Stimulated activated CD8-positive, alpha-beta memory T cell treated with anti-CD3 and anti-CD28 coated beads, Interleukin-15, amount 100 ng/mL, for 24 hours (primary cell): ENCODE measurements at places on chromosomes 11 and 22.
A peak's percentile ranks its signal among the peaks of the same experiment; 100 is the strongest.

- no peak for DNase-seq
Measured at GRCh38 chr22:48980409-48980808, 847.3 kb downstream of the BRD1 start.

- DNase-seq: no peak
Measured at GRCh38 chr11:120610111-120610510, 98.6 kb downstream of the GRIK4 start.

GRCh38 chr11:102568851-102569250 lies 38.3 kb upstream of the MMP7 start:
- DNase-seq: no peak

- DNase-seq: no peak
Measured at GRCh38 chr22:45965563-45965962, 11.4 kb downstream of the WNT7B start.

- DNase-seq: no peak
Measured at GRCh38 chr11:92828556-92828955, 140.9 kb upstream of the MTNR1B start.

DNA sequence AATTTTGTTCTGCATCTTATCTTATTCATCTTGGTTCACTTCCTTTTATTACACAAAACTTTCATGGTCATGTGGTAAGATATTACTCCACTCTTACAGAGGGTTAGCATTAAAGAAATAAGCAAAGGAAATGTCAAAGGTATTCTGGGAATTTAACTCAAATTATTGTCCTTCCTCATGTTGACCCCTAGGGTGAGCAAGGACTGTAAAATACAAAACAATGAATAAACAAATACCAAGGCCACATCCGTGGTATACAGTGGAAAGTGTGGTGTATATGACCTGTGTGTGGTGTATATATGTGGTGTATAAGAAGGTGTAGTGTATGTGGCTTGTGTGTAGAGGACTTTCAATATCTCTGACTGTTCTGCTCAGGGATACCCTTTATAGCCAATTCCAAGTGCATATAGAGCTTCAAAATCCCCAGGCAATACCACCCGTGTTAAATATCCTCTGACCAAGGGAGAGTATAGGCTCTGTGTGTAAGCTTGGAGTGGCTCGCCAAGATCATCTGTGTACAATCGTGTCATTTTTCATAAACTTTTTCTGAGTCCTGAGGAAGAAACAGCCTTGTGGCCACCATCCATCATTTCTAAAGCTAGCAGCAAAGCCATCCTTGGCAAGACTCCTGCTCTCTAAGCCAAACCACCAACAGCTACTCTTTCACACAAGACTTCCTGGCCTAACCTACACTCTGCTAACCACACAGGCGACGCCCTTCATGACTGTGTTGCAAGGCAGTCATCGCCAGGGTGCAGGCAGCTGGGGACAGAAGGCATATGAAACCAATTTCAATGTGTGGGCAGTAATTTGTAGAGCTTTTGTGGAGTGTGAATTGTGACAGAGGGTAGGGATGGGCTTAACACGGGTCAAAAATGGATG lies 548.0 kb downstream of the ETS1 start:
- peak; percentile 30 for DNase-seq

GRCh38 chr22:45310331-45310976 lies 720 bp downstream of the FAM118A start:
- DNase-seq: no peak

DNA sequence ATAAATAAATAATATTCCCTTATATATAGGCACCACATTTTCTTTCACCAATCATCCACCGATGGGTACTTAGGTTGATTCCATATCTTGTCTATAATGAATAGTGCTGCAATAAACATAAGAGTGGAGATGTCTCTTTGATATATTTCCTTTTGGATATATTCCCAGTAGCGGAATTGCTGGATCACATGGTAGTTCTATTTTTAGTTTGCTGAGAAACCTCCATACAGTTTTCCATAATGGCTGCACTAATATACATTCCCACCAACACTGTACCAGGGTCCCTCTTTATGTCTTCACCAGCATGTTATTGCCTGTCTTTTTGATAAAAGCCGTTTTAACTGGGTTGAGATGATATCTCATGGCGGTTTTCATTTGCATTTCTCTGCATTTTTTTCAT lies 23.6 kb downstream of the PAMR1 start:
- no peak for DNase-seq

- DNase-seq: no peak
Measured at GRCh38 chr11:125245299-125245698, 80.7 kb downstream of the PKNOX2 start.

DNA sequence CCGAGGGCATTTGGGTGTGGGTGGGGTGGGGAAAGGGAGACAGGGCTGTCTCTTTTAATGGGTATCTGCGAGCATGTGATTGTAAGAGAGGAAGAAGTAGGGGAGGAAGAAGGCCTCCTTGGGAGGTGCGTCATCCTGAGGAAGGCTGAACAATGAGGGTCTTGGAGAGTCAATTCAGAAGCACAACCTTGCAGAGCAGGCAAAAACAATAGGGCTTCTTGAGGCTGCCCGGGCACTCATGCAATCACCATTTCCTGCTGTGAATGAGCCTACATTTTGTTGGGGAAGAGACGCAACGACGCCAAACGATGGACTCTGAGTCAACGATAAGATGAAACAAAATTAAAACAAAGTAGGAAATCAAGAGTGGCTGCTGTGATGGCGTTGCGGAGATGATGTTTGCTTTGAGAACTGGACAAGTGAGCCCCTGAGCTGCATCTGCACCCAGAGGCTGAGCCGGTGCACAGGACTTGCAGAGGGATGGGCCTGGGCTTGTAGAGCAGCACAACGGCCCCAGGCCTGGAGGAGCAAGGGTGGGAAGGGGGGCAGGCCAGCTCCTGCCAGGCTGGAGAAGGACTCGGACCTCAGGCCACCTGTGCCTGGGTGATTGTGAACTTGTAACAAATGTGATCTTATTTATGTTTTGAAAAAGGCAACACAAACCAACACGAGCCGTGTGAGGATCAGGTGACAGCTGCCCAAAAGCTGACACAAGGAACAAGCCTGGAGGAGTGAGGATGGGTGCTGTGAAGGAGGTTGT lies 92.3 kb upstream of the B3GAT1 start:
- DNase-seq: no peak

DNA sequence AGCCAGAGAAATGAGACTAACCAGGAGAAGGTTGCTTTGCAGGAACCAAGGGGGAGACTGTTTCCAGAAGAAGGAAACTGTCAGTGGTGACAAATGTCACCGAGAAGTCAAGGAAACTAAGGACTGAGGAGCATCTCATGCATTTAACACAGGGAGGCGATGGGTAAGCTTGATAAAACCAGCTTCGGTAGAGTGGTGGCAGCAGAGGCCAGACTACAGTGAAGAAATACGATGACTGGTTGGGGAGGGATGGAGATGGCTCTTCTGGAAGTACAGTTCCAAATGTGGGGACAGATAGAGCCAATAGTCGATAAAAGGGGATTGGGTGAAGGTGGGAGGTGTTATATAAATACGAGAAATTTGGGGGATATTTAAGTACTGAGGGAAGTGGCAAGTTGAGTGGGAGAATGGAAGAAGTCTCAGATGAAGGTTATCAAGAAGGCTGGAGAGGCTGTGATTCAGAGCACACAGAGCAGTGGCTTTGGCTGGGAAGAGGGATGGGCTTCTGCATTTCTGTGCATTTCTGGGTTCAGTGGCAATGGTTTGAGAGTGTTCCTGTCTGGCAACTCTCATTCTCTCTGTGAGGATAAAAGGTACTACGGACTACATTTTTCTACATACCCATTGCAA lies 29.2 kb downstream of the SC5D start:
- no peak for DNase-seq

GRCh38 chr22:31187627-31188026 lies 24.5 kb upstream of the LIMK2 start:
- no peak for DNase-seq

GRCh38 chr11:11409901-11410300 lies 56.9 kb upstream of the CSNK2A3 start:
- DNase-seq: no peak

DNA sequence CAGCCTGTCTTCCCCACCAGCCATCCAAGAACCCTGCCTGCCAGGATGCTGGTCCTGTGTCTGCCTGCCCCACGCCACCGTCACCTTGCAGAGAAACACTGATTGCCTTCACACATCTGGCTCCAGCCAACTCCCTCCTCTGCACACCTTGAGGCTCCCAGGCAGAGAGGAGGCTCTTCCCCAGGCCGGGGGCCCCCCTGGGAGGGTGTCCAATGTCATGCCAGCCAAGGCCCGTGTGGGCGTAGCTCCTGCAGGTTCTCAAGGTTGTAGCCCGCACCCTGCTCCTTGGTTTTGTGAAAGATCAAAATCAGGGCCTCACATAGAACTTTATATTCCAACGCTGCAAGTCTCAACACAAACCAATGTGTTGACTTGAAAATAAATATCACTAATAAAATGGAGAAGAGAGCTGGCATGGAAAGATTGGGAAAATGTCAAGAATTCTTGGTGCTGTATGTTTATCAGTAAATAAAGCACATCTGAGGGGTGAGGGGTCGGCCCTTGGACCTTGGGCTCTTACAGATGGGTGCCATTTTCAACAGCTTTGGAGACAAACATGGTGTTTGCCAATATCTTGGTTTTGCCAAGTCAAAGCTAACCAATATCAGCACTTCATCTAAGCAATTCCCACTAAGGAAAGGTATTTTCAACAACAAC lies 6.7 kb upstream of the PPARA start:
- no peak for DNase-seq

GRCh38 chr11:62794201-62794775 lies 2.5 kb upstream of the TMEM223 start:
- no peak for DNase-seq

DNA sequence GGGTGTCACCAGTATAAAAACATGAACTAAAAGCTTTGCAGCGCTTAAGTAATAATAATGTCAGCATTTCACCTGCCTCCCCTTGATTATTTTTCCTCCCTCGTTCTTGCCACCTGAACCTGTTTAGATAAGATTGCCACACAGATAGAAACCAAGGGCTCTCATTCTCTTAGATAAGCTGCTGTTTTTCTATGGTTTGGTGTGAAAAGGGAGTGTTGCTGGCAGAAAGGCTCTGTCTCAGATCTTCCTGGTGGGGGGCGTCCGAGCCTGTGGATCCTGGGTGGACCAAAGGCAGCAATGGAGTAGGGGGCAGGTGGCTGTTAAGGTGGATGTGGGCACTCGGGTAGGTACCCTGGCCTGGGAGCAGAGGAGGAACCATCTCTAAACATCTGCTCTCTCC lies 147.5 kb downstream of the ST3GAL4 start:
- DNase-seq: no peak

GRCh38 chr22:39967103-39967829 lies 7.1 kb downstream of the TMA7B start:
- no peak for DNase-seq

DNA sequence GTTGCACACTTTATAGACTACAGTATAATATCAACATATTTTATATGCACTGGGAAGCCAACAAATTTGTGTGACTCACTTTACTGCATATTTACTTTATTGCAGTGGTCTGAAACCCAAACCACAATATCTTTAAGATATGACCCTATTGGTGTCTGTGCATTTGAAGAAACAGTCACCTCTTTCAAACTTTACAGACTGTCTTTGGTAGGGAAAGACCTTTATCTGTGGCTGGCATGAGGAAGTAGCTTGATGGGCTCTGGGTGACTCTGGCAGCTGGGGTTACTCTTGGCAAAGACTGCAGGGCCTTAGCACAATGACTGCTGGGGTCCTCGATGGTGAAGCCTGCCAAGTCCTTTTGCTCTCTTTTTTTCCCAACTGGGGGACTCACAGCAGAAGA lies 21.3 kb upstream of the ABTB2 start:
- no peak for DNase-seq

DNA sequence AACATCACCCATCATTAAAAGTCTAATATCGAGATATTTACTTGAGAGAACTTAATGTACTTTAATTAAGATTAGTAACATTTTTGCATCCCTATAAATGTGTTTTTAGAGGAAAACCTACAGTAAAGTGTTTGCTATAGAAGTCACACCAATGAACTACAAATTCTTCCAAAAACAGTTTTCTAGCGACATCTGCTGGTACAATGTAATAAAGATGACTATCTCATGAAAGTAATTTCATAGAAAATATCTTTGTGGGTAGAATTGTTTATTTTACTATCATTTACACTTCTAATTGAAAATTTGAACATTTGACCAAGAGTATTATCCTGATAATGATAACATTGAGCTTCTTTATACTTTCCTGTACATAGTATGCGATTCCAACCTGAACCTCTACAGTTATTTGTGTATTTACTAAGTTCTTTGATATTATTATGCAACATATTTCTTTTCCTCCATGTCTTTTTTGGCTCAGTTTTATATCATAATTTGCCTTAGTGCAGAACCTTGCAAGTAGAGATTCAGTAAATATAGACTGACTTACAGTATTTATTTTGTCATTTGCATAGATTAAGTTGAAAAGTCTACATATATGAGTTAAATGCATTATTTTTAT lies 252.7 kb downstream of the TMEM135 start:
- no peak for DNase-seq

GRCh38 chr11:30585892-30586250 lies 282 bp downstream of the MPPED2 start:
- no peak for DNase-seq

GRCh38 chr11:126863294-126863997 lies 137.1 kb downstream of the KIRREL3 start:
- DNase-seq: no peak

GRCh38 chr22:27183474-27183873 lies 526.1 kb downstream of the MIAT start:
- no peak for DNase-seq

DNA sequence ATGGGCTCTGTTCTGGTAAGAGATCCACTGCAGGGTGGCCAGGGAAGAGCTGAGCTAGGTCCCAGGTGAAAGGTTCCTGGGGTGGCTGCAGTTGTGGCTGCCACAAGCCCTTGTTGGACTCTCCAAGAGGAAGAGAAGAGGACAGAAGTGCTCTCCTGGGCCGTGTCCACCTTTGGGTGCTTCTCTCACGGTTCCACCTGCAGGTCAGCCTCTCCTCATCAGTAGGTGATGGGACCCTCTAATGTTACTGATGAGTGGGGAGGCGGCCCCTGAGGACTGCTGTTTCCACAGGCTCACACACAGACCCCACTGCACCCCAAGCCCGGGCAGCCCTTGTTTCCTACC lies 804.9 kb downstream of the BRD1 start:
- no peak for DNase-seq

GRCh38 chr11:59716051-59716450 lies 2.4 kb upstream of the OR10V1 start:
- no peak for DNase-seq

DNA sequence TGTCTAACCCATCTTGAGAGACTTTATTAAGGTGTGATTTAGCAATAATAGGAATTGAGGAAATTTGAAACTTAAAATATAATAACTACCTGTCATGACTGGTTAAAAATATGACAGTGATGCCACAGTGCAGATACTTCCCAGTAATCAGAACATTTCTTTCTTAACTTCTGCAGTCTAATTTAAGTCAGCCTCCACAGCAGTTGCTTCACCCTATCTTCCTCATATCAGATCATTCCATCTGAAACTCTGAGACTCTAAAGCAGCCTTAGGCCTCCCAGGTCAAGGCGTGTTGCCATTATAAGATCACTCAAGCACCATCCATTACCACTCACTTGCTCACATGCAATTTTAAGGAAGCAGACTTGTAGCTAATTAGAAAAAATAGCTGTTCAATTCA lies 302.2 kb downstream of the AASDHPPT start:
- DNase-seq: no peak
